ENCODE measurements at places on chromosomes 7 and 10.

DNA sequence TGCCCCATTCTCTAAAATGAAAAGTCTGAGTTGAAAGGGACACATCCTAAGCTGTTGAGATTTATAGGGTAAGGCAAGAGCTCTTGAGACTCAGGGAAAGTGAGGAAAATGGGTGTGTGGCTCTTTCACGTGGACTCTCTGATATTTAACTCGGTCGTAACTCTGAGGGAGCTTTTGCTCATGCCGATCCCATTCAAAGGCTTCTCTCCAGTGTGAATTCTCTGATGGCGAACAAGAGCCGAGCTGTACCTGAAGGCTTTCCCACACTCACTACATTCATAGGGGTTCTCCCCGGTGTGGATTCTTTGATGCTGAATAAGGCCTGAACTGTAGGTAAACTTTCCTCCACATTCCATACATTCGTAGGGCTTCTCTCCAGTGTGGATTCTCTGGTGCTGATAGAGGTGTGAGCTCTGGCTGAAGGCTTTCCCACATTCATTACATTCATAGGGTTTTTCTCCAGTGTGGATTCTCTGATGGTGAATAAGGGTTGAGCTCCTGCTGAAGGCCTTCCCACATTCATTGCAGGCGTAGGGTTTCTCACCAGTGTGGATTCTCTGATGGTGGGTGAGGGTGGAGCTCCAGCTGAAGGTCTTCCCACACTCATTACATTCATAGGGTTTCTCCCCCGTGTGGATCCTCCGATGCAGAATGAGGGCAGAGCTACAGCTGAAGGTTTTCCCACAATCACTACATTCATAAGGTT lies 10.4 kb downstream of the ZNF3 start:
- no peak for DNase-seq

DNA sequence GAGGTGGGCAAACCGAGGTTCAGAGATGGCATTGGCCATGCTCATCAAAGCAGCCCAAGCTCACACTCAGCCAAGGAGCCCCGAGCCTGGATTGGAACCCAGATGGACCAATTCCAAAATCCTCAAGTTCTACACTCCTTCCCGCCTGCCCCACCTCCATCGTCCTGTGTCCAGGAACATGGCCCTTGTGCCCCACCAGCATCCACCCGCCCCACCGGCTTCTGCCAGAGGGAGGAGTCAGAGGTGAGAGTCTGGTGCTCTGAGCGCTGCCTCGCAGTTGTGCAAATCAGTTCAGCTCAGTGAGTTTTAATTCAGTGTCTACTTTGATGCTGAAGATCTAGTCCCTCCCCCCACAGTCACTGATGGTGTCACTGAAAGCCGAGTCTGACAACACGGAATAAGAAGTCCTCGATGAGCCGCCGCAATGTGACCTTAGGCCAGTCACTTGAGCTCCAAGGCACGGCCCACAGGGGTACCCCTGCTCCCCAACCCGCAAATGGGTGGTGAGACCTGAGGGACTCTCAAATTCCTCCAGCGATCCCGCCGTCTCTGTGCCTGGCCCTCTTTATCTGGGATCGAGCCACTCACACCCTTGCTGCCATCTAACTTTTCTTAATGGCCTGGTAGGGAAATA lies 26.3 kb downstream of the PRKAG2 start:
- DNase-seq: no peak

GRCh38 chr7:45239486-45239885 lies 81.9 kb downstream of the RAMP3 start:
- DNase-seq: no peak

DNA sequence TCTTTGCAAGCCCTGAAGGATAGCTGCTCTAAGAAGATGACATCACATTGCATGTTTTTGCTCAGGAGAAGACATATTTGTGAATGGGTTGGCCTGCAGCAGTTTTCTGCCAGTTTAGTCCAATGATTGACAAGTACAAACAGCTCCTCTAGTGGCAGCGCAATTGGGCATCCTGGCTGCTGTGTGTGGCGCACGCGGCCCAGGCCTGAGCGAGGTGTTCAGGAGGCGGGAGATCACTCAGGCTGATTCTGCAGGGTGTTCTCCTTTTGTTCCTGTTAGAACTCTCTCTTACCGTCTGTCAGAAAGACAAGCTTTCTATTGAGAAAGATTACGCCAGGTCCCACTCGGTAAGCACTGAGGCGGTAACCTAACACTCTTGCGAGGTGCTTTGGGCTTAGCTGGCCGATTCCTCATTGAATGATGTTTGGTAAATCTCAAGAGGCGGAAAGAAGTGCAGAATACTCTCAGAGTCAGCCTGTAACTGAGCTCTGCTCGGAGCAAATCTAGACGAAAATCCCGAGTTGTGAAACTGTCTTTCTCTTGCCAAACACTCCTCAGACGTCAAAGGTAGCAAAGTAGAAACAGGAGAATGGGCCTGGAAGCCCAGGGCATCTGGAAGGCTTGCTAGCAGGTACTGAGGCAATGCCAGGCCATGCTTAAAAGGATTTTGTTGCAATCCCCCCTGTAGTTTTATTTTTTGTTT lies 219.2 kb upstream of the BMPER start:
- DNase-seq: no peak

GRCh38 chr10:23199768-23200511 lies 7.8 kb downstream of the PTF1A start:
- no peak for DNase-seq
